Activated T-cell treated with anti-CD3 and anti-CD28 coated beads, Interleukin-2, amount 50 U/mL, for 4 hours (primary cell): ENCODE measurements at places on chromosomes 3 and 15. TPM values are rescaled to one million over a fixed set of nuclear protein-coding genes. Genes with fewer than 3 reads are reported as not detected.

- DNase-seq, result no peak
Observed at GRCh38 chr15:80141916-80142598, 10.7 kb upstream of the FAH start.

DNA sequence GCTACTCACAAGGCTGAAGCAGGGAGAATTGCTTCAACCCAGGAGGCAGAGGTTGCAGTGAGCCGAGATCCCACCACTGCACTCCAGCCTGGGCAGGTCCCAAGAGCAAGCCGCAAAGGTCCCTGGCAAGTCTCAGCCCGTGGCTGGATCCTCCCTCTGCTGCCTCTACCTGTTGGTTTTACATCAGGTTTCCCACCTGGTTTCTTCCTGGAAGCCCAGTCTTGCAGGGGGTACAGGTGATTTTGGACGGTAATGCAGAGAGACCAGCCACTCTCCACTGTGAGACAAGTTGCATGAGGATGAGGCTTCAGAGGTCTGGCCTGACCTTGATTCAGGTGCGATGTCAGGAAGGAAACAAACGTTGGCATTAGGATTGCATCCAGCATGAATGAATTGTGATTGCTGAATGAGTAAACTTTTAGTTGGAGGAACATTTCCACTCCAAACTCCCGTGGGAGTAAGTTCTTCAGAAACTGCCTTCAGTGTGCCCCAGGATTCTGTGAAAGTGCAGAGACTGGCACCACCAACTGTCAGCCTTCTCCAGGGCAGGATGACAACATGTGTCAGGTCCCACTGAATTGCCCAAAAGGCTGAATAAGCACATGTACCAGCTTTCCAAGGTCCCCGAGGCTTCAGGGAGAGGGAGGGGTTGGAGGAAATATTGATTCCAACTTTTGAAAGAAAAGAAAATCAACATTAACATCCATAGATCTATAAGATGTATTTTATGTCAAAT is 189.4 kb downstream of the TJP1 start:
- no peak for DNase-seq

DNA sequence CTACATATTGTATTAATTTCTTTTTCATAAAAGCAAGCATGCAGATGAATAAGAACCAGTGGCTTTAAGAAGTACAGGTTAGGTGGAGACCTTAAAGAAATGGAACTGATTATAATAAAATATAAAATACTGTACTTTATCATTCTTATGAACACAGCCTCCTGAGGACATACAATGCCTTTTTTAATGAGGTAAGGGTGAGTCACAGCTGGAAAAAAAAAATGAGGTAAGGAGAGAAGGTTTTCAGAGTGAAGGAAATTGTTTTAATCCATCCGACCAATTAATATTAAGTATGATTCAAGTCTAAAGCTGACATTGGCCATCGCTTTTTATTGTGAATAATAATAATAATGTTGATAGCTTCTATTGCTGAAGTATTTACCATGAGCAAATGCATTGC is 170.3 kb upstream of the SOX2 start:
- DNase-seq, result no peak

- no peak for DNase-seq
Observed at GRCh38 chr3:153163393-153163724, 1.3 kb downstream of the RAP2B start.

GRCh38 chr15:27418726-27419125 is 447.7 kb downstream of the GABRG3 start:
- DNase-seq, result no peak

GRCh38 chr15:92840149-92840548 is 60.0 kb upstream of the CHD2 start:
- no peak for DNase-seq

DNA sequence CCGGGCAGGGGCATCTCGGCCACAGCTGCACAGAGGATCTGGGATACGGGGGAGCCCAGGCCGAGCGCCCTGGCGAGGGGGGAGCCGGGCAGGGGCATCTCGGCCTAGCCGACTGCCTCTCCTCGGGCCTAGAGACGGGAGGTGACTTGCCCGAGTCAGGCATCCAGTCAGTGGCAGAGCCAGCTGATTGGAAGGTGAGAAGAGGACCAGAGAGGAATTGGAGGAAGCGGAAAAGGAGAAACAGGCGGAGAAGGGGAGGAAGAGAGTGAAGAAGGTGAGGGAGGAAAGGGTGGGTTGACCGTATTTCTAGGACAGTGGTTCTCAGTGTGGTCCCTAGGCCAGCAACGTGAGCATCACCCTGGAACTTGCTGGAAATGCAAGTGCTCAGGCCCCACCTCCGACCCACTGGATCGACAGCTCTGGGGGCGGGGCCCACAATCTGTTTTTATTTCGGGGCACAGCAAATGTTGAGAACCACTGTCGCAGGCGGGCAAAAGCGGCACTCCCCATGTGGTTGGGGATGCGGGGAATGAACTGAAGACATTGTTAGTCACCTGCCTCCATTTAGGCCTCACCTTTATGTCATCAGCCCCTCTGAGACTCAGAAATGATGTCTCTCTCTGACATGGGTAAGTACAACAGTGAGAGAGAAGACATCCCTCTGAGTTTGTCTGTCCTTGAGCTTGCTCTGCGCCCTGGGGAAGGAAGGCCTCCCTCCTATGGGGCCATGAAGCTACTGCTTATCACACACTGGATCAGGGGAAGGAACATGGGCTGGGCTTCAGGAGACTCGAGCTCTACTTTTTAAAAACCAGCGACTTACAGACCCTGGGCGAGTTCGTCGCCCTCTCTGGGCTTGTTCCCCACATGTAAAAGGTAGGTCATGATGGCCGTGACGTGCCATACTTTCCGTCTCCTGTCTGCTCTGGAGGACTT is 1.0 kb upstream of the MELTF start:
- DNase-seq, result no peak

HYAL3 gene
- total RNA-seq, result 4.9 TPM
